ENCODE measurements at places on chromosomes 4 and X.

- no peak for DNase-seq
Observed at GRCh38 chr4:24164054-24164693, 274.3 kb upstream of the PPARGC1A start.

- DNase-seq, result no peak
Observed at GRCh38 chr4:26529479-26529878, 39.2 kb upstream of the CCKAR start.

GRCh38 chrX:127606590-127606989 is 445.6 kb downstream of the ACTRT1 start:
- DNase-seq, result no peak

DNA sequence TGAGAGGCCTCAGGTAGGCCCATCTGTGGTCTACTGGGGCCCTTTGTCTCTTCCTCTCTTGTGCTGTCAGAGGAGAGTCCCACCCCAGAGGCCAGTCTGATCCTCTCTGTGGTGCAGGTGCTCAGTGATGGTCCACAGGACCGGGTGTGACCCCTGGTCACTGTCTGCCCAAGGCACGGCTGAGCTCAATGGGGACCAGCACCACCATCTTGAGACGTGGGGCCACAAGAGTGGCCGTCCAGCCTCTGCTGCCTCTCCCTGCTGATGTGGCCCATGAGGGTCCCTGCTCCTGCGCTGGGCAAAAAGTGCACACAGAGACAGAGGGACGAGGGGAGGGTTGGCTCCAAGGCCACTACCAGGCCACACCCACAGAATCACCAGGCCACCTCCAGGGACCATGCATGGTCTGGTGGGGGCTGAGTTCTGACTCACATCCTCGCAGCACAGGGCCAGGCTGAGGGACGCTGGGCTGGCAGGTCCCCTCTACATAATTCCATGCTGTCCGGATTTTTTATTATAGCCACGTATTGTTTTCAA is 88.3 kb downstream of the FAM53A start:
- no peak for DNase-seq

GRCh38 chr4:140374130-140374477 is 658 bp downstream of the SCOC start:
- DNase-seq, result no peak

GRCh38 chr4:56914336-56914735 is 6.6 kb downstream of the REST start:
- no peak for DNase-seq
